ENCODE measurements at places on chromosomes 4 and X.

DNA sequence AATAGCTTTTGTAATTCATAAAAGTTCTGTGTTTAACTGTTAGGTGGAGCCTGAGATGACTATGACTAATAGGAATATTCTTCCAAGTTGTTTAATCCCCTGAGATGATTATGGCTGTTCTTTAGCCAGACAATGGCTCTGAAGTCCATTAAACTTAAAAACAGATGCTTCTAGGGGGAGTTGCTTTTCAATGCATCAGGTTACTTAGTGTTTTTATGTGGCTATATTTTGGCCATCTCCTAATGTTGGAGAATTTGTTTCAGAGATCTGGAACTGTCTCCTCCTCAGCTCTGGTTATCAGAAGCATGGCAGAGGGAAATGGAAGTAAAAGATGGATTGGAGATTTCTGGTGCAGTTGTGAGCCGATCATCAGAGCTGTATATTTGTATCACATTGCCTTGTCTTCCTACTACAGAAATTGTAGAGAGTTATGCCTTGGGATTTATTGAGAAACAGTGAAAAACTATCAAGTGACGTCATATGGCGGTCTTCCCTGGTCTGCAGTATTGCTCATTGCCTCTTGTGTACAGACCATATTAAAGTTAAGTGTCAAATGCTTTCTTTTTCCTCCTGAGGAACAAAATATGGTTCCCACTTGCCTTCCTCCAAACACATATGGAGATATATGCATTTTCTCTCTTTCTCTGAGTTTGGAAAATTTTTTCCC is 29.8 kb downstream of the SGMS2 start:
- H3K27me3 ChIP-seq = no peaks in the 10 kb centered on the region
- H3K4me1 ChIP-seq = peaks cover 10% of the 10 kb centered on the region
- no peaks in the 10 kb centered on the region for H3K36me3 ChIP-seq
- no peak for DNase-seq

DNA sequence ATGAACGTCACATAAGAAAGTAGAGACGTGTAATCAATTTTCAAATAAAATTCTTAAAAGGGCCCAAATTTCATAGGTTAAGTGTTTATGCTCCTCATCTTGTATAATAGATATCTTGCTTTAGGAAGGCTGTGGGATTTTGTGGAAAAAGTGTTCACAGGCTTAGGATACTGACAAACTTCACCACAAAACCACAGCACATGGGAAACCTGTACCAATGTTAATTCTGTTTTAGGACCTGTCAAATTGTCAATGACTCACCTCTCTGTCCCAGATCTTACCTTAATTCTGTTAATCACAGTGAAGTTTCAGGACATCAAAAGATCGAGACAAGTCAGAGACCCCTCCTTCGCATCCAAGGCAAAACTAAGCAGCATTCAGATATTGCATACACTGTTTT is 24.2 kb downstream of the FGFBP1 start:
- H3K27ac ChIP-seq = peak overlapping the region; percentile 98
- H3K4me1 ChIP-seq = peaks cover 65% of the 10 kb centered on the region
- DNase-seq = no peak
- no peaks in the 10 kb centered on the region for H3K36me3 ChIP-seq
- no peak overlapping the region for H3K4me3 ChIP-seq
- H3K27me3 ChIP-seq = no peaks in the 10 kb centered on the region

DNA sequence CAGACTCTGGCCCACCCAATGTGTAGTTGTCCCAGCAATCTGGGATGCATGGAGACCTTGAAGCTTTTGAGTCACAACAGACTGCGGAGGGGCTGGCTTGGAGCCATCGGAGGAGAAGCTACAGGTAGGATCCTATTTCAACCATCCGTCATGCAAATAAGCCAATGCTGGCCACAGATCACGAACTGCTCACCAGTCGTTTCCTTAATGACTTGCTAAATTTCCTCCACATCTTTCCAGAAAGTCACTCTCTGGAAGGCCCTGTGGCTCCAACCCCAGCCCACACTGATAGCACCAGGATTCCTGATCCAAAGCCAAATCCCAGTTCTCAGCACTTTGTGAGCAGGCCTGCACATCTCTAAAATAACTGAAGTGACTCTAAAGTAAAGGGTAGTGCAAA is 321.3 kb downstream of the RAB28 start:
- H3K36me3 ChIP-seq = no peaks in the 10 kb centered on the region
- no peak overlapping the region for H3K4me3 ChIP-seq
- no peaks in the 10 kb centered on the region for H3K27me3 ChIP-seq
- no peak for DNase-seq
- H3K4me1 ChIP-seq = no peaks in the 10 kb centered on the region

DNA sequence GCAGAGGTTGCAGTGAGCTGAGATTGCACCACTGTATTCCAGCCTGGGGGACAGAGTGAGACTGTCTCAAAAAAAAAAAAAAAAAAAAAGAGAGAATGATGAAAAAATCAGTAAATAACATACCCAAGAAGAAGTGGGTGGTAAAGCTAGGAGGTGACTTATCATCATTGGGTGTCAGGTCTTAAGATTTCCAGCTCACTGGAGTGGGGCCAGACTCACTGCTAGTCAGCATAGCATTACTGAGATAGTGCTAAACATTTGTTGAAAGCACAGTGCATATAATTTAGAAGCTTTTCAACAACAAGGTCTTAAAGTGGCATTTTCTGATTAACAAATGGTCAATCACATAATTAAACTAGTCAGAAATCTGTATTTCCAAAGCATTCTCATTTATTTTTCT is 221.8 kb upstream of the GYPA start:
- H3K27me3 ChIP-seq = no peaks in the 10 kb centered on the region
- no peak overlapping the region for H3K27ac ChIP-seq
- no peaks in the 10 kb centered on the region for H3K36me3 ChIP-seq
- no peak for DNase-seq

GRCh38 chr4:55722132-55722531 is 86.0 kb upstream of the NMU start:
- no peaks in the 10 kb centered on the region for H3K4me1 ChIP-seq
- no peak overlapping the region for H3K27ac ChIP-seq
- H3K36me3 ChIP-seq = no peaks in the 10 kb centered on the region
- H3K27me3 ChIP-seq = no peaks in the 10 kb centered on the region
- DNase-seq = no peak

DNA sequence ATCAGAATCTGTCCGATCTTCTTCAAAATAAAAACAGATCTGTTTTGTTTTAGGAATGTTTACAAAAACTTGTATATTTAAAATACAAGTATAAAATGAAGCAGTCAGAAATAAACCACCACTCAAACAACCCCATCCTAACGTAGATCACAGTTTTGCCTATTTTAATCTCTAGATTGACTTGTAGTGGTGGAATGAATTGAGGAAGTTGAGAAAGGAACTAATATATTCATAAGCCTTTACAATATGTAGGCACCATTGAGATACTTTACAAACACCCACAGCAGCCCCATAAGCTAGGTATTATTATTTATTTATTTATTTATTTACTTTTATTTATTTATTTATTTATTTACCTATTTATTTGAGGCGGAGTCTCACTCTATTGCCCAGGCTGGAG is 52.3 kb upstream of the KLF3 start:
- H3K36me3 ChIP-seq = no peaks in the 10 kb centered on the region
- H3K27me3 ChIP-seq = no peaks in the 10 kb centered on the region
- DNase-seq = no peak
- no peak overlapping the region for H3K4me3 ChIP-seq
- H3K4me1 ChIP-seq = peaks cover 18% of the 10 kb centered on the region

DNA sequence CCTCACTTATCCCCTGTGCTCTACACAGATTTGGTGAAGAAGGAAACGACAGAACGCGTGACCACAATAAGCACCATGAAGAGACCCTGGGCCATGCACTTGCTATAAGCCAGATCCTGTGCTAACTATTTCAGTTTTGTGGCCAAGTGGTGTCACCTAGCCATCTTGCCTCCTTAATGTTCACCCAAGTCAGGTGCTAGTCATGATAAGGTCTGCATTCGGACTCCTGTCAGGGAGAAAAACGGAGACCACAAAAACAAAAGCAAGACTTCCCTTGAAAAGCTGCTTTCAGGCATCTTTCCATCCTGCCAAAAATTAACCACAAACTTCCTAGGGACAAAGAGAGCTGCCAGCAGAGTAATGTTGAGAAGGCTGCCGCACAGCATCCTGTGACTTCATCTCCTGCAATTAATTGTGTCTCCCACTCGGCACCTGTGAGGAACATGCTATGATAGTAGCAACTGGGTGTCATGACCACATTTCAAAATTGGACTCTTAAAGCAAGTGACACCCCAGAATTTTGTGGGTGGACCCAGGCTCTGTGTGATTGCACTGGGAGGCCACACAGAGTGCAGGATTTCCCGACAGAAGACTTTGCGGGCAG is 8.8 kb upstream of the IDS start:
- H3K4me1 ChIP-seq = peaks cover 48% of the 10 kb centered on the region
- H3K27ac ChIP-seq = no peak overlapping the region
- no peak overlapping the region for H3K4me3 ChIP-seq
- no peaks in the 10 kb centered on the region for H3K36me3 ChIP-seq
- H3K27me3 ChIP-seq = no peaks in the 10 kb centered on the region
- DNase-seq = no peak

DNA sequence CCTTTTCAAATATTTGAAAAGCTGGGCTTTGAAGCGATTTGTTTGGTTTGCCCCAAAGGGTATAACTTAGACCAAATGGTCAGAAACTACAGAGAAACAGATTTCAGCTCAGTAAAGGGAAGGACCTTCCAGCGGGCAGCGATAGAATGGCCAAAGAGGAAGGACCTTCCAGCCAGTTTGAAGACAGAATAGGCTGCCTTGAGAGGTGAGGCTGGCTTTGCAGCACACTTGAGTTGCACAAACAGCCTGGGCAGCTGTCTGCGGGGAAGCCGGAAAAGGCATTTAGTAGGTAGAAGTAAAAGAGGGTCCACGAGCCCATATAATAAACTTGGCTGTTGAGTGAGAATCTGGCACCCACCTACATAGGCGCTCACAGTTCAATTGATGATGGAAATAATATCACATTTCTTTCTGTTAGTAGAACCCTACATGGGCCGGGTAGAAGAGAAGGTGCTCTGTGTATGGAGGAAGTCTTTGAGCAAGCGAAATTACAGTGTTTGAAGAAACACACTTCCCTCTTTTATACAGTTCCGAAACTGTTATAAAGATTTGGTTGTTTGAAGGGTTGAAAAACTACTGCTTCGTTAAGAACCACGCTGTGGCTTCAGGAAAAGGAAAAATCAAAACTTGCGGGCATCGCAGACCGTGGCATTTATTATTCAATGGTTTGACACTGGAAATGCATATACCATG is 75.0 kb upstream of the SORBS2 start:
- DNase-seq = no peak
- no peaks in the 10 kb centered on the region for H3K36me3 ChIP-seq
- H3K4me1 ChIP-seq = no peaks in the 10 kb centered on the region
- H3K4me3 ChIP-seq = no peak overlapping the region
- H3K27me3 ChIP-seq = no peaks in the 10 kb centered on the region
- no peak overlapping the region for H3K27ac ChIP-seq

DNA sequence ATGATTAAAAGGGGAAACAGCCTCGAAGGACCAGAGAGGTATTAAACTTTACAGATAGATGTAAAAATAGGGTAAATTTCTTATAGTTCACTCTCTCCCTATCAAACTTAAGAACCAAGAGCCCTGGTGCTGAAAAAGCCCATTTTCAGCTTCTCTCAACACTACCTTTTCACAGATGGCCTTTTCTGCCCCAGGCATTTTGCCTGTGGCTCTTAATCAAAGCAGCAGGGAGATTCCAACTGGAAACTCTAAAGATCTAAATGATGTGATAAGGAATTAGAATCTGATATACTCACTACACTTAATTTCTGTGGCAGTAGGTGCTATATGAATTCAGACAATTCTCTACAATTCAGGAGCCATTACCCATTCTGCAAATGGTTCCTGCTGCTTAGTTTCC is 60.0 kb downstream of the AMMECR1 start:
- H3K27ac ChIP-seq = no peak overlapping the region
- H3K4me3 ChIP-seq = no peak overlapping the region
- no peak for DNase-seq
- H3K4me1 ChIP-seq = no peaks in the 10 kb centered on the region

GRCh38 chr4:139840773-139841172 is 175.2 kb downstream of the MGST2 start:
- DNase-seq = no peak
- no peak overlapping the region for H3K27ac ChIP-seq
- H3K27me3 ChIP-seq = no peaks in the 10 kb centered on the region
- H3K4me1 ChIP-seq = no peaks in the 10 kb centered on the region

- no peak overlapping the region for H3K27ac ChIP-seq
- H3K27me3 ChIP-seq = no peaks in the 10 kb centered on the region
- no peaks in the 10 kb centered on the region for H3K4me1 ChIP-seq
Measured at GRCh38 chr4:141870152-141870551, 233.8 kb downstream of the IL15 start.

DNA sequence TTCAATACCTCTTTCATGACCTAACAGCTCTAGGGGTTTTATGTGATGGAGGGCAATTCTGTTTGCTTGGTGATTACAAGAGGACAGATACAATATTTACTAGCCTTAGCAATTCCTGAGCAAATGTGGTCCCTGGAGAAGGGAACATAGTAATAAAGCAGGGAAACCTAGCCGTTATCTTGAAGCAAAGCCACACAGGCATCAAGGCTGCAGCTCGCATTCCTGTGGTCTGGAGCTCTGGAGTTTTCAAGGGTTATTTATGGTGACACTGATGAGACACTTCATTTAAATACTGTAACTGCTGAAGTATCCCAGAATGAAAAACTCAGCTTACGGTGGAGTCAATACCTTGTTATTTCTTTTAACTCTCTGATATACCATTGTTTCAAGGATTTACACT is 66.8 kb downstream of the AFF2 start:
- no peak overlapping the region for H3K27ac ChIP-seq
- no peak overlapping the region for H3K4me3 ChIP-seq
- H3K27me3 ChIP-seq = no peaks in the 10 kb centered on the region
- H3K36me3 ChIP-seq = no peaks in the 10 kb centered on the region
- H3K4me1 ChIP-seq = no peaks in the 10 kb centered on the region
- no peak for DNase-seq

GRCh38 chrX:133523081-133523487 is 107.8 kb upstream of the GPC4 start:
- DNase-seq = no peak
- no peak overlapping the region for H3K4me3 ChIP-seq
- no peak overlapping the region for H3K27ac ChIP-seq
- no peaks in the 10 kb centered on the region for H3K4me1 ChIP-seq
- H3K27me3 ChIP-seq = no peaks in the 10 kb centered on the region

- H3K4me3 ChIP-seq = no peak overlapping the region
- H3K27ac ChIP-seq = no peak overlapping the region
- DNase-seq = no peak
- H3K36me3 ChIP-seq = no peaks in the 10 kb centered on the region
- no peaks in the 10 kb centered on the region for H3K27me3 ChIP-seq
Measured at GRCh38 chr4:55364691-55365344, 18.8 kb downstream of the SRD5A3 start.

DNA sequence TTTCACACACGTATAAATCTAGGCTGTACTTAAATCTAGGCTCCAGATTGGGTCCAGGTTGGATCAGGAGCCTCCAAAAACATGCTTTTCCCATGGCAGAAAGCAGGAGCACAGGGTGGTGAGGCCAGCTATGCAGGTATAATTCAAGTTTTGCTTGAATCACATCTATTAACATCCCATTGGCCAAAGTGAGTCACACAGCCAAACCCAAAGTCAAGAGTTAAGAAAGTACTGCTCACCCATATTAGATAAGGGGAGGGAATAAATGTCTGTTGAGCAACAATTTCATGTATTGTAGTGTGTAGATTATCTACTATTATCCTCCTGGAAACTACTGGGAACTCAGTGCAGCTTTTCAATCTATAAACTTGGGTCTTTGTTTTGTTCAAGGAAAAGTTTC is 12.8 kb downstream of the SUPT20HL2 start:
- no peaks in the 10 kb centered on the region for H3K4me1 ChIP-seq
- H3K27ac ChIP-seq = no peak overlapping the region
- no peak overlapping the region for H3K4me3 ChIP-seq
- no peaks in the 10 kb centered on the region for H3K27me3 ChIP-seq
